ENCODE measurements at places on chromosomes 11 and 22. TPM values are rescaled to one million over a fixed set of nuclear protein-coding genes. Genes with fewer than 3 reads are reported as not detected.

Gene CPT1B
- 10.6 TPM for total RNA-seq

DNA sequence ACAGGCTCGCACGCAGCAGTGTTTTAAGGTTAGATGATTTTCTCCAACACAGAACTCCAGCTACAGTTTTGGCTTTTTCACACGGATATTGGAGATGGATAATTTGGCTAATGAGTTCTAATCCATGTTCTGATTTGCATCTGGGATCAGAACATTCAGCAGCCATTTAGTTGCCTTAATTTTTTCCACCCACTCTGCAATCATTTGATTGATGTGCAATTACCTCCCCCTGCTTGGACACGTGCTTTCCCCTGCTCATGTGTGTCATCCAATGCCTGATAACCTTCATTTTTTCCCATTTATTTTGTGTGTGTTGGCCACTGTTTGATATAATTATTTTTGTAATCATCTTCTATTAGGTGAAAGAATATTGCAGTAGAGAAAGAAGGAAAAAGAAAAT is 257.8 kb downstream of the ST3GAL4 start:
- H3K36me3 ChIP-seq, result no peaks in the 10 kb centered on the region
- H3K4me3 ChIP-seq, result no peak overlapping the region
- no peaks in the 10 kb centered on the region for H3K27me3 ChIP-seq
- no peak overlapping the region for H3K27ac ChIP-seq
- H3K4me1 ChIP-seq, result no peaks in the 10 kb centered on the region

DNA sequence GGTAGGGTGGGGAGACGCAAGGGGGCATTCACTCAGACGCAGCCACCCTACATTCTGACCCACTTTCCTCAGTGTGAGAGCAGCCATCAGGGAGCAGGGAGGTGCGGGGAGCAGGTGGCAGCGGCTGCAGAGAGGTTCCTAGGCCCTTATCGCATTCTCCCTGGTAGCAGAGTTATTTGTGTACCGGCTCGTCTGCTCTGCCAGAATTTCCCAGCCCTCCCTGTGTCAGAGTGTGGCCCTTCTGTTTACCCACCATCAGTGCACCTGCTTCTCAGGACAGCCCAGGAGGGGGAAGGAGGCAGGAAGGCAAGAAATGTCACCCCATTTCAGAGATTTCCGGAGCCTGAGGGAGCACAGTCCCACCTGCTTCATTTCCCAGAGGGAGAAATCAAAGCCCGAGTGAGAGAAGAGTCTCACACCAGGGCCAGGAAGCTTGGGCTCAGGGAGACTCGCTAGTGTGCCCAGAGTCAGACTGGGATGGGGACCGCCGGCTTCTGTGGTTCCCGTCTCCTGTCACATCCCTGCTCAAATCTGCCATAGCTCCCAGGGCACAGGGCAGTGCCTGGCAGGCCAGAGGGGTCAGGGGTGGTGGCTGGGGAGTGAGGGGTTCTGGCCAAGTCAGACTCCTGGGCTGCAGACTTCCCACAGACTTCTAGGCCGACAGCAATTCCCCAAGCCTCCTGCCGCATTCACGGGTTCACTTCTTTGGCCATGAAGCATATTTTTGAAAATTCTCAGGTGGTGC is 49.7 kb downstream of the ARRB1 start:
- H3K4me1 ChIP-seq, result no peaks in the 10 kb centered on the region
- H3K36me3 ChIP-seq, result no peaks in the 10 kb centered on the region
- H3K4me3 ChIP-seq, result no peak overlapping the region
- H3K27ac ChIP-seq, result no peak overlapping the region
- no peaks in the 10 kb centered on the region for H3K27me3 ChIP-seq

DNA sequence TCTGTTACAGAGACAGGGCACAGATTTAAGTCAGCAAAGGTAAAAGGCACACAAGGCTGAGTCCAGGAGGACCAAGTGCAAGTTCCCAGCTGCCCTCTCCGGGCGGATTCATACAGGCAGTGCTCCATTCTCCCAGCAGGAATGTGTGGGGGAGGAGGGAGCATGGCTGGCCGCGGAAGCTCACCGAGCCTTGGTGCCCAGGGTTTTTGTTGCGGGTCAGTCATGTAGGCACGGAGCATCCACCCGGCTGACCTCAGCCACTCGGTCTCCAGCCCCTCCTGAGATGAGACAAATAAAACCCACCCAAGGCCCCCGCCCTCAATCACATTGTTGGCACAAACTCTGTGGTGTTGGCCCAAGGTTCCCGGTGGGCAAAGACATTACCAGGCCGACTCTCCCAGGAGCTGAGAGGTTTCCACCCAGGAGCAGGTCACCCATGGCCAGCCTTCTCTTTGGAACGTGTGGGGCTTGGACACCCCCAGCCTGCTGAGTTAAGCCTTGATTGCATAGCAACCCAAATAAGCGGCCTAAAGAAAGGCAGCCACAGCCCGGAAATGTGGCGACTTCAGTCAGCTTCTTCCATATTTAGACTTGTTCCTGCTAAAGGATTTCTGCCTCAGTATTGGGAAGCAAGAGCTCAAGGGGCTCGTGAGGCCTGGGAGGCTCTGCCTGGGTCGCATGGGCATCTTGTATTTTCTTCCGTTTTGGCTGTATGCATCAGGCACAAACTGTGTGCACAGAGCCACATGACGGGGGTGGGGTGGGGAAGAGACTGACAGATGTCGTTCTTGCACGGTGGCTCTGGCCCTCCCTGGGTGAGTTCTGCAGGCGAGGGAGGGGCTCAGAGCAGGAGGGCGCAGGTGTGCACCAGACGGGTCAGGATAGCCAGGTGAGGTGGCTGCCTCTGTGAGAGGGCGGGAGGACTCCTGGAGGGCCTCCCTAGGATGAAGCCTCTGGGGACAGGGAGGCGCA is 63.0 kb downstream of the ARHGAP8 start:
- H3K36me3 ChIP-seq, result no peaks in the 10 kb centered on the region
- DNase-seq, result no peak
- H3K4me3 ChIP-seq, result no peak overlapping the region
- H3K27ac ChIP-seq, result no peak overlapping the region
- H3K27me3 ChIP-seq, result no peaks in the 10 kb centered on the region
- H3K4me1 ChIP-seq, result no peaks in the 10 kb centered on the region

Gene ACCS
- 21.1 TPM for total RNA-seq

DNA sequence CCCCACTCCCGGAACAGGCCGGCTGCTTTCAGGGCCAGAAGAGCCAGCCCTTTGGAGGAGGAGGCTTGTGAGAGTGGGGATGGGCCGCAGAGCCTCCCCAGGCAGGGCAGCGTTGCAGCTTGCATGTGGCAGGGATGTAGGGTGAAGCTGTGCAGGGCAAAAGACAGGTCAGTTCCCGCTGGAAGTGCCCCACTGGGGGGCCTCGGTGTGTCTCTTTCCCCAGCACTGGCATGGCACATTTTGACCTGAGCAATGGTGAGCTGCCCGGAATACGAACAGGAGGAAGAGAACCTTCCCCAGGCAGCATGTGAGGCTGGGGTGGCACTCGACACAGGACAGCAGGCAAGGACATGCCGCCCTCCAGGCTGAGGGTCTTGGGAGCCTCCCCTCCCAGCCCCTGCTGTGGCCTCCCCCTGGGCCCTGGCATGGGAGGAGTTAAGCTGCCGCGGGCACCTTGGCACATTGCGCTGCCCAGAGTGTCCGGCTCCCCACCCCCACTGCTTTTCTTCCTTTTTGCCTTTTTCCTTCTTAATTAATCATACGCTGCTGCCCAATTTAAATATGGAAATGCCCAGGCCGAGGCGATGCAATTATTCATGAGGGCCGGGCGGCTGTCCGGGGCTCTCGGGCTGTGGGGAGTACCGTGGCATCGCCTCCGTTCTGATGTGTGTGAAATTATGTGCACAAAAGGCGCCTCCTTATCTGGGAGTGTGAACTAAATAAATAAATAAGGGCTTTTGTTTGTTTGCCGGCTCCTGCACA is 76.0 kb upstream of the WNT7B start:
- peak overlapping the region; percentile 100 for H3K27ac ChIP-seq
- no peaks in the 10 kb centered on the region for H3K36me3 ChIP-seq
- H3K4me3 ChIP-seq, result peak overlapping the region; percentile 87
- H3K4me1 ChIP-seq, result peaks cover 26% of the 10 kb centered on the region
- DNase-seq, result peak; percentile 56

DNA sequence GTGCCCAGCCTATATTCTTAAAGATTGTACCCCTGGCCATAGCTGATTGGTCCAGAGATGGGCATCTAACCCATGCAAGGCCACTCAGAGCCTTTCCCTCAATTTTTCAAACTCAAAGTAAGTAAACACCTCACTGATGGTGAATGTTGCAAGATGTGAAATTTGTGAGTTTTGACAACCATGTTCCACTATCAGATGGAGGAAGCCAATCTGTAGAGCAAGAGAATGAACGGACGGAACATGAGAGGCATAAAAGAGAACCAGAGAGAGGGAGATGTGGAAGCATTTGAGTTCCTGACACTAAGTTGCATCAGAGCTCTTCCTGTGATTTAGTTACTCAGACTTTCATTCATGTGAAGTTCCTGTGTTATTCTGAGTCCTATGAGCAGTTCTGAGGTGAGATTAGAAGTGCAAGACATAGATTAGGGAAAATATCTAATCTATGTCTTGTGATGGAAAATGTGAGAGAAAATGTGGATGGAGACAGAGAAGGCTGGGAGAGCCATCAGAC is 73.3 kb downstream of the PRSS23 start:
- H3K27me3 ChIP-seq, result no peaks in the 10 kb centered on the region
- no peak for DNase-seq
- H3K4me3 ChIP-seq, result no peak overlapping the region
- H3K4me1 ChIP-seq, result peaks cover 3% of the 10 kb centered on the region

Data from ovary (tissue), 10 donors.